GM23248 (cell line): ENCODE measurements at places on chromosomes 5 and 9. TPM values are rescaled to one million over a fixed set of nuclear protein-coding genes. Genes with fewer than 3 reads are reported as not detected.
A peak's percentile ranks its signal among the peaks of the same experiment; 100 is the strongest.

GRCh38 chr5:68332080-68332451 is 116.5 kb downstream of the PIK3R1 start:
- no peak overlapping the region for H3K27ac ChIP-seq
- H3K27me3 ChIP-seq, result no peaks in the 10 kb centered on the region
- peaks cover 49% of the 10 kb centered on the region for H3K4me1 ChIP-seq
- DNase-seq, result no peak

ITK gene
- 0.11 TPM in 1 of 2 replicates, not detected in the other for total RNA-seq

GRCh38 chr9:132942541-132943182 is 1.8 kb downstream of the TSC1 start:
- H3K4me1 ChIP-seq, result peaks cover 21% of the 10 kb centered on the region
- no peaks in the 10 kb centered on the region for H3K36me3 ChIP-seq
- H3K27ac ChIP-seq, result peak overlapping the region; percentile 4; the same call in 1 of the 2 replicates
- peak overlapping the region; percentile 98 for H3K4me3 ChIP-seq
- H3K27me3 ChIP-seq, result no peaks in the 10 kb centered on the region

- no peaks in the 10 kb centered on the region for H3K36me3 ChIP-seq
- peak; percentile 61 for DNase-seq
- H3K4me3 ChIP-seq, result no peak overlapping the region
- peaks cover 34% of the 10 kb centered on the region for H3K4me1 ChIP-seq
- peak overlapping the region; percentile 29 for H3K27ac ChIP-seq
- H3K27me3 ChIP-seq, result no peaks in the 10 kb centered on the region
Measured at GRCh38 chr5:74272024-74272775, 368.3 kb downstream of the ENC1 start.

SPINK7 gene
- total RNA-seq, result not detected in 2 replicates

GRCh38 chr9:4324513-4324912 is 24.6 kb upstream of the GLIS3 start:
- no peak overlapping the region for H3K4me3 ChIP-seq
- H3K27ac ChIP-seq, result peak overlapping the region; percentile 4; the same call in 1 of the 2 replicates
- no peaks in the 10 kb centered on the region for H3K36me3 ChIP-seq
- no peaks in the 10 kb centered on the region for H3K27me3 ChIP-seq

DNA sequence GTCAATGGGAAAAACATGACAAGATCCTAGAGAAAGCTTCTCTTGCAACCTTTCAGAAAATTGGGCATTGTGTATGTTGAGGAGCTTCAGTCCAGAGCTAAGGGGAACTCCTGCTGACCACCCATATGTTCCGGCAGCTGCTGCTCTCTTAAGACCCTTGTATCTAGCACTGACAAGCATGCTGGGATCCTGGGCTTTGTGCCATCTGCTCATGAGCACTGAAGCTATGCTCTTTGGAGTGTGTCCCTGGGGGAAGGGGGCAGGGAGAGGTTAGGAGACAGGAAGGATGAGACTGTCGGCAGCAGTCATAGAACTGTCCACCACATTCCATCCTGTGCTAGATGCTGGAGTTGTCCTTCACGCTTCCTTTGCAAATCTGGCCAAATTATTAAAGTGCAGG is 109.3 kb downstream of the JAKMIP2 start:
- H3K27ac ChIP-seq, result no peak overlapping the region
- no peak for DNase-seq
- H3K4me3 ChIP-seq, result no peak overlapping the region
- no peaks in the 10 kb centered on the region for H3K36me3 ChIP-seq
- H3K27me3 ChIP-seq, result 0 out of 2 replicates have a peak, but pooled peaks cover 9% of the 10 kb centered on the region
- H3K4me1 ChIP-seq, result no peaks in the 10 kb centered on the region

ADGRV1 gene
- total RNA-seq, result not detected in 2 replicates

CDKN2B-AS1 gene
- 1.3 and 4.1 TPM in 2 replicates for total RNA-seq

CATSPER3 gene
- total RNA-seq, result 0.11 TPM in 1 of 2 replicates, not detected in the other

GRM6 gene
- total RNA-seq, result not detected in 2 replicates

GRCh38 chr9:89218040-89218928 is 39.7 kb upstream of the SHC3 start:
- peak; percentile 40 for DNase-seq
- no peaks in the 10 kb centered on the region for H3K27me3 ChIP-seq
- H3K4me3 ChIP-seq, result peak overlapping the region; percentile 8; the same call in 1 of the 2 replicates

TMEM215 gene
- not detected in 2 replicates for total RNA-seq

DNA sequence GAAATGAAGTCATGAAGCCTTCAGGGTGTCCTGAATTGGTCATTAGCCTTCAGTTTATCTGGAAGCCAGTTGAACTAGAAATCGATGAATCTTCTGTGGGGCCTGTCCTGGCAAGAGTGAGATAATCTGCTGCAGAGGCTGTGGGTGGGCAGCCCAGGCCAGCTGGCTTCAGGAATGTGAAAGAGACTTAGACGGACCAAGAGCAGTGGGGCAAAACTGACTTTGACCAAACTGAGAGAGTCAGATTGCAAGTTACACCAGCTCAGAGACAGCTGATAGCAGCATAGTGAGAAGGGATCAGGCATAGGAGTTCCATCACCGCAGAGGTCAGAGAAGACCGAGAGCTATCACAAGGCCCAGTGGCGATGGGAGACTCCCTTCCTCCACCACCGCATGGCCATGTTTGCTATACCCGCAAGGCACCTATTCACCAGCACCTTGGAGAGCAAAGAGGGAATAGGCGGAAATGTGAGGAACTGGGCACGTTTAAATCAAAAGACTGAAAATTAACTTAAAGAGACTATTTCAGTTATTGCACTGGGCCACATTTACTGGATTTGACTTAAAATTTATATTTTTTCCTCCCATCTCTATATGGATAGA is 50.0 kb upstream of the GLIS3 start:
- H3K27ac ChIP-seq, result no peak overlapping the region
- no peaks in the 10 kb centered on the region for H3K36me3 ChIP-seq
- H3K4me3 ChIP-seq, result no peak overlapping the region
- 0 out of 2 replicates have a peak, but pooled peaks cover 5% of the 10 kb centered on the region for H3K4me1 ChIP-seq

GRCh38 chr9:16344343-16344742 is 526.1 kb downstream of the BNC2 start:
- no peaks in the 10 kb centered on the region for H3K36me3 ChIP-seq
- H3K4me1 ChIP-seq, result peaks cover 29% of the 10 kb centered on the region
- no peak overlapping the region for H3K4me3 ChIP-seq
- peak; percentile 92 for DNase-seq
- H3K27me3 ChIP-seq, result no peaks in the 10 kb centered on the region

DNA sequence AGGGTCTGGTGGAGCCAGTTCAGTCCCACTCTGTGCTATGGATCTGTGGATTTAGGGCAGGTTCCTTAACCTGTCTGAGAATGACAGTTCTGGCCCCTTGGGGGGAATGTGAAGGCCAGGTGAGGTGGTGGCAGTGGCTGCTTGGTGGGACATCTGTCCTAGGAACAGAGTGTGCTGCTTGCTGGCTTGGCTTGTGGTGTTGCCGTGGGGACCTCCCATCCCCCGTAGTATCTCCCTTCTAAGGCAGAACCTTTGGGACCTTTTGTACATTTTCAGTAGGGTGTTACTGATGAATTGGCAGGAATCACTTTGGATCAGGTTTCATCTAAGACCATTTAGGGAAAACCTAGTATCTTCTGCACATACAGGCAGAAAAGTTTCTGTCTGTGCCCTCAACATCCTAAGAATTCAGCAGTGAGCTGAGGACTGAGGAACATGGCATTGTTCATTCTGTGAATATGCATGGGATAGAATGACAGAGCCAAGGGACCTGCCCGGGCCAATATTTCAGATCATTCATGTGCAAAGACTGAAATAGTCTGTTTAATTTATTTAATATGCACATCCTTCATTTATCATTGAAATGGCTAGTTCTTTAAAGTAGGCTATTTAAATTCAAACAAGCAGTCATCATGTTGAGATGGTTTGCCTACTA is 64.6 kb downstream of the WNK2 start:
- H3K4me3 ChIP-seq, result no peak overlapping the region
- H3K27me3 ChIP-seq, result no peaks in the 10 kb centered on the region
- H3K4me1 ChIP-seq, result no peaks in the 10 kb centered on the region

FAF2 gene
- 41.0 and 45.0 TPM in 2 replicates for total RNA-seq

DNA sequence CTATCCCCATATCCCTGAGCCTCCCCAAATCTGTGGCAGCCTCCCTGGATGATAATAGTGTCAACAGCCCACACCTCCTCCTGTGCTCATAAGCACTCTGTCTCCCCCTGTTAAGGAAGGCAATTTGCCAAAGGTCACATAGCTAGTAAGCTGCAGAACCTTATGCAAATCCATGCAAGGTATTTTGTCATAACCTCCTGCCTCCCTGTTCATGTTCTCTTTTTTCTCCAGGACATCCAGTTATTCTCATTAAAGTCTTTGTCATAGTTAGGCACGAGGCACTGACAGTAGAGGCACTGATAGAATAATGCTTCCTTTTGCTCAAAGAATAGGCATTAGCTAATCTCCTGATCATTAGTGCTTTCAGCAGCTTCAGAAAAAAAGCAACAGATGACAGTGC is 10.2 kb upstream of the AUH start:
- no peak for DNase-seq
- H3K27ac ChIP-seq, result no peak overlapping the region
- no peaks in the 10 kb centered on the region for H3K36me3 ChIP-seq

GRCh38 chr5:79612667-79613198 is 492 bp downstream of the TENT2 start:
- peak overlapping the region; percentile 100 for H3K4me3 ChIP-seq
- peak; percentile 78 for DNase-seq
- peaks cover 16% of the 10 kb centered on the region; the same call in 1 of the 2 replicates for H3K4me1 ChIP-seq
- H3K27ac ChIP-seq, result peak overlapping the region; percentile 92

DNA sequence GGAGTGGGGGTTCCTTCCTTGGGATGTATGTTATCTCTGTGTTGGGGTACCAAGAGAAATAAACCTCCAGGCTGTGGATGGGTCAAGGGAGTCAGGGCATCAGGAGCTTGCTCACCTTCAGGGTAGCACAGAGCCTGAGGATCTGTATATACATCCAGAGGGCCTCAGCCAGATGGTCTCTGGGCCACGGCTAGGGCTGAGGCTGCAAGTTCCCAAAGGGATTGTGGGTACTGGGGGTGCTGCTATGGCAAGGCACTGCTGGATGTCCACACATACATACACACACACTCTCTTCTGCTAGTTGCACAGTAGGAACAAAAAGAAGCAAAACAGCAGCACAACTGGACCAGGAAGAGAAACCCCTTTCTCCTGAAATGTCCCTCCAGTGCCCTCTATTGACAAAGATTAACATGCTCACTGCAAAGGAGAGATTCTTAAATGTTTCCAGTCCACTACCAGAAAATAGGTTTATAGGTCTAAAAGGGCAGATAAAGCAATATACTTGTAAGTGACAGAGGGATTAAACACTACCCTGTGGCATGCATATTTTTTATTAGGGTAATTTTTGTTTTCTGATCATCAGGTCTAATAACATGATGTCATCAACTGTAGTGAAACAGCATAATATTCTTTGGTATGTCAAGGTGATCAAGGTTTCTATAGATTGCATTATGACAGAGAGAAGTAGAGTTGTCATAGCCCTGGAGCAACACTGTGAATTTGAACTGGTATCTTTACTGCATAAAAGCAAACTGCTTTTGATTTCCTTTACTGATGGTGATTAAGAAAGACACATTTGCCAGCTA is 56.3 kb upstream of the KCNN2 start:
- H3K36me3 ChIP-seq, result no peaks in the 10 kb centered on the region
- no peaks in the 10 kb centered on the region for H3K27me3 ChIP-seq
- no peak overlapping the region for H3K4me3 ChIP-seq
- no peaks in the 10 kb centered on the region for H3K4me1 ChIP-seq
- DNase-seq, result peak; percentile 10

SLIT3 gene
- total RNA-seq, result 49.4 and 61.9 TPM in 2 replicates

DNA sequence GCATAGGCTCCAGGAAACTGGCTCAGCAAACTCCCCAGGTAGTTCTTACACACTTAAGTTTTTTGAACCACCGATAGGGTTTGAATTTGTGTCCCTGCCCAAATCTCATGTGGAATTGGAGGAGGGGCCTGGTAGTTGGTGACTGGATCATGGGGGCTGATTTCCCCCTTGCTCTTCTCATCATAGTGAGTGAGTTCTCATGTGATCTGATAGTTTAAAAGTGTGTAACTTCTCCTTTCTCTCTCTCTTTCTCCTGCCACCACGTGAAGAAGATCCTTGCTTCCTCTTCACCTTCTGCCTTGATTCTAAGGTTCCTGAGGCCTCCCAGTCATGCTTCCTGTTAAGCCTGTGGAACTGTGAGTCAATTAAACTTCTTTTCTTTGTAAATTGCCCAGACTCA is 22.4 kb upstream of the HACD4 start:
- H3K36me3 ChIP-seq, result no peaks in the 10 kb centered on the region
- no peak overlapping the region for H3K27ac ChIP-seq
- no peak overlapping the region for H3K4me3 ChIP-seq
- H3K4me1 ChIP-seq, result no peaks in the 10 kb centered on the region

DNA sequence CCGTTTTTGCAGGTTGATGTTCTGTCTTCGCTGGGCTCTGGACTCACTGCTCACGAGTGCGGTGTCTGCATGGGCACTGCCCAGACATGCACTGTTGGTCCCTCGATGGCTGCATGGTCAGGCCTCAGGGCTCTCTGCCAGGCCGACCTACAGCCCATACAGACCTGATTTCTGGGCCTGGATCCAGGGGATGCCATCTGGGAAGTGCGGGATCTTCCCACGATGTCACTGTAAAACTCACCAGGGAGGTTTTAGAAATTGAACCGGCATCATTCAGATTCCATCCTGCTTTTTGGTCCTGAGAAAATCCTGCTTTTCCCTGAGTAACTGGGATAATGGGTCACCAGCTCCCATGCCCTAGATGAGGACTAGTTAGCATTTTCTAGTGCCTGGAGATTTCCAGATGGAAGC is 9.1 kb downstream of the S1PR3 start:
- no peak overlapping the region for H3K27ac ChIP-seq
- no peak overlapping the region for H3K4me3 ChIP-seq
- H3K4me1 ChIP-seq, result peaks cover 11% of the 10 kb centered on the region
- no peaks in the 10 kb centered on the region for H3K36me3 ChIP-seq
- no peak for DNase-seq

NTRK2 gene
- not detected in 2 replicates for total RNA-seq

GRCh38 chr9:94783102-94783682 is 56.7 kb downstream of the AOPEP start:
- peak; percentile 94 for DNase-seq
- H3K36me3 ChIP-seq, result no peaks in the 10 kb centered on the region
- peak overlapping the region; percentile 55 for H3K4me3 ChIP-seq
- peaks cover 34% of the 10 kb centered on the region for H3K4me1 ChIP-seq
- H3K27me3 ChIP-seq, result no peaks in the 10 kb centered on the region

ZFR gene
- 110 and 124 TPM in 2 replicates for total RNA-seq

- H3K27ac ChIP-seq, result no peak overlapping the region
- no peaks in the 10 kb centered on the region; the same call in 1 of the 2 replicates for H3K4me1 ChIP-seq
- DNase-seq, result peak; percentile 30
- no peaks in the 10 kb centered on the region for H3K36me3 ChIP-seq
- no peak overlapping the region for H3K4me3 ChIP-seq
Measured at GRCh38 chr5:177066224-177066623, 20.5 kb upstream of the FGFR4 start.

- no peak for DNase-seq
- no peak overlapping the region for H3K4me3 ChIP-seq
- H3K27me3 ChIP-seq, result no peaks in the 10 kb centered on the region
- H3K36me3 ChIP-seq, result no peaks in the 10 kb centered on the region
- H3K27ac ChIP-seq, result no peak overlapping the region
Measured at GRCh38 chr9:104725014-104725413, 22.5 kb upstream of the NIPSNAP3A start.

DNA sequence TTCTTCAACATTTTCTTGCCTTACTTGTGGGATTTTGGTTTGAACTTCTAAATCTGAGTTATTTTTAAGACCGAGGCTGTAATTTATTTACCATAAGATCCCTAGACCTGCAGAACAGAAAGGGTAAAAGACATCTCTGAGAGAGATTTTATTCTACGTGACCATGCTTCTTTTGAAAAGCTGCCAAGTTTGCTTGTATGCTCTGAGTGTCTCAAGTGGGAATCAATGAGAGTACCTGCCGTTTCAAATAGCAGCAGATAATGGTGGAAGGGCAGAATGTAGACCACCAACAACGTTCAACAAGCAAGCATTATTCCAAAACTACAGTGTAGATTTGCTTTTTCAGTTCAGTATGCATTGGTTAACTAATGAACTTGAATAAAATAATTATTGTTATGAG is 108.6 kb upstream of the MINAR2 start:
- no peaks in the 10 kb centered on the region for H3K4me1 ChIP-seq
- H3K27me3 ChIP-seq, result no peaks in the 10 kb centered on the region
- no peaks in the 10 kb centered on the region for H3K36me3 ChIP-seq
- no peak overlapping the region for H3K27ac ChIP-seq
